H7 (cell line): ENCODE measurements at places on chromosomes 4 and X.
A peak's percentile ranks its signal among the peaks of the same experiment; 100 is the strongest.

DNA sequence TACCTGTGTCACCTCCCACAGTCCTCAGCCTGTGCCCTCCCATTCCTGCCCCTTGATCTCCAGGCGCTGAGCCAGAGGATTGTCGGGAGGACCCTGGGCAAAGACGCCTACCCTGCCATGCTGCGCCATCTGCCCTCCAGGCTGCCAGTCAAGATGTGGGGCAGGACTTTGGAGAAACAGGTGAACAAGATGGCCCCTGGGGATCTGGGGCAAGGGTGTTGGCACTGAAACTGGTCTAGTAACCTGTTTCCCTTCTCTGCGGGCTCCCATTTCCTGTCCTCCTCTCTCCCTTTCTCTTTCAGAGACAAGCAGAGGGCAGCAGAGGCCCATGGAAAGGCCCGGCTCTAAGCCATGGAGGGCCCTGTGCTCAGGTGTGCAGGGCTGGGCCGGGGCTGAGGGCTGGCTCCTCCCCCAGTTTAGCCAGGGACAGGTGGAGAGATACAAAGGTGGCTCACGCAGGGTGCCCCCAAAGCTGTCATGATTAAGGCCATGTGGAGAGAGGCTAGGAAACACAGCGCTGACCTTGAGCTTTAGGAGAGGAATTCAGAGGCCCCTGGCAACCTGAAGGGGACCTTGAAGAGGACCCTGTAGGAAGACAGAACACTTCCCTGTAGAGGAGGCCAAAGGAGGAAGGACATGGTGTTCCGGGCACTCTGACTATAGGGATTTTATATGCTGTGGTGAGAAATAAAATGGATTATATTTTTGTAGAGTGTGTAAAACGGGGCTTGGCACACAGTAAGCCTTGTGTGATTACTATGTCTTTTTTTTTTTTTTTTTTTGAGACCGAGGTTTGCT lies at the start of gene GLOD5:
Gene GLOD5, plus strand, starts transcription at position 74 of the 798 bp plus-strand sequence. Its CDS starts 44 bp downstream, at position 118.
- peak; percentile 74 for DNase-seq

GRCh38 chr4:148530114-148530513 lies 87.9 kb upstream of the NR3C2 start:
- no peak for DNase-seq

- DNase-seq = no peak
Measured at GRCh38 chrX:39726771-39727170, 371.0 kb downstream of the BCOR start.

GRCh38 chr4:7663075-7663541 lies 228.4 kb upstream of the PSAPL1 start:
- DNase-seq = no peak

GRCh38 chrX:86711531-86712180 lies 563.4 kb downstream of the DACH2 start:
- no peak for DNase-seq

DNA sequence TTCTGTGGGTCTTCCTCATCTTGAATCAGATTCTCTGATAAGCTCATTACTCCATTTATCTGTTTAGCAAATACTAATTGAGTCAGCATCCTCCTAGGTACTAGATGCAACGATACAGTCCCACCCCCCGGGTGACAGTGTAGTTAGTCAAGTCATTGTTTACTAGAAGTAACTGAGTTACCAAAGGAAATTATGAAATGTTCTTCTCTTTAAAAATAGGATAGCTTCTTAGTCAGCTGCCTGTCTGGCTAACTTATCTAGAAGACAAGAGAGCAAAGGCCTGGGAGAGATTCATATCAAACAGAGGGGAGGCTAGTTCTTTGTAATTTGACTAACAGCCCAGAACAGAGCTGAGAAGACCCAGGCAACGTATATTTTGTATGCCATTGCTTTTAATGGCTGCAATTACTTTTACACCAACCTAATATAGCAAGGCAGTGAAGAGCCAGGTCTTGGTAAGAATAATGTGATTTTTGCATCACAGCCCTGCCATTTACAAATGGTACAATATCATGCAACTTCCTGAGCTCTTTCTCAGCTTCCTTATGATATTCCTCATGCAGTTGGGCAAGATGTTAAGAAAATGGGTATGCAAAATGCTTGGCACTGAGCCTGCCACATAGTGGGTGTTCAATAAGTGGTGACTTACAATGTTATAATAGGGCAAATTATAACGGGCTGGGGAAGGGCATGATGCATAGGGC lies 149.9 kb downstream of the CHIC2 start:
- no peak for DNase-seq

GRCh38 chr4:8209181-8209874 lies 10.2 kb downstream of the SH3TC1 start:
- DNase-seq = no peak

GRCh38 chr4:30836231-30836630 lies 116.1 kb downstream of the PCDH7 start:
- DNase-seq = no peak

- no peak for DNase-seq
Measured at GRCh38 chr4:73098713-73099112, 29.2 kb upstream of the COX18 start.

DNA sequence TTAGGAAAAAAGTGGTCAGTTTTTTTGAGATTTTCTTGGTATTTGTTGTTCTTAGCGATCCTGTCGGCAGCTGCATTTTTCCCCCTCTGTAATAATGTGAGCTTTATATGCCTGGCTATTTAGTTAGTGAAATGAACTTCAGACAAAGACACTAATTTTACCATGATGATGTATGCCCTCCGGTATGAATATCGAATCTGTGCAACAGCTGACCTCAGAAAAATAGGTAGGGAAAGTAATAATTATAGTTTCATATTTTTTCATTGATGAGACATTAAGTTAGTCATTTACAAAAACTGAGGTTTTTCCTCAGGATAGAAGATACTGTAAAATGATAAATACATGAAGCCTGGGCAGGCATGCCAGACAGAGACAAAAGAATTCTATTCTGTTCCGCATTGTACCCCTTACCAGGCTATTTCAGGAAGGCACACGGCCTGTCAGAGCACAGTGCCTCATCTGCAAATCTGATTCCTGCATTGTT lies 155.8 kb downstream of the SHROOM3 start:
- no peak for DNase-seq
